Psoas muscle (tissue), 8 donors: ENCODE measurements at places on chromosomes 13 and 19.

DNA sequence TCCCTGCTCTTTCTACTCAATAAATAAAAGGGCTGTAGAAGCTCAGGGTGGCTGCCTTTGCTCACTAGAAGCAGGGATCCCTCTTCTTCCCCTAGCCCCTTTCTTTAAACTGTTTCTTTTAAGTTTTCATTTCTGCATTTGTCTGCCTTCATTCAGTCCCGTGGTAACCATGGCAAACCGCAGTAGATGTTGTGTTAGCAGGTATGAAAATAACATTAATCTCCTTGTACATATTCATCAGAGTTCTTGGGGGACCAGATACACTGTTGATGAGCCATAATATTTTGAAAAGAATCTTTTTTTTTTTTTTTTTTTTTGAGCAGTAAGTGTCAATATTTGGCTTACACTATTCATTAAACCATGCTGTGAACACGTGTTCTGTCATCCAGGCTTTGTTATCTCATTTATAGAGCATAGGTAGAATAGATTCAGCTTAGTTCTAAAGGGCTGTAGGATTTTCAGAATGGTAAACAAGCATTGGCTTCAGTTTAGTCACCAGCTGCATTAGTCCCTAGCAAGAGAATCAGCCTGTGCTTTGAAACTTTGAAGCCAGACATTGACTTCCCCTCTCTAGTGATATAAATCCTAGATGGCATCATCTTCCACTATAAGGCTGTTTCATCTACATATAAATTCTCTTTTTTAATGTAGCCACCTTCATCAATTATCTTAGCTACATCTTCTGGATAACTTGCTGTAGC is 59.4 kb upstream of the SPRY2 start:
- no peak for DNase-seq

GRCh38 chr13:99421758-99422585 is 79.3 kb upstream of the TM9SF2 start:
- no peak for DNase-seq

DNA sequence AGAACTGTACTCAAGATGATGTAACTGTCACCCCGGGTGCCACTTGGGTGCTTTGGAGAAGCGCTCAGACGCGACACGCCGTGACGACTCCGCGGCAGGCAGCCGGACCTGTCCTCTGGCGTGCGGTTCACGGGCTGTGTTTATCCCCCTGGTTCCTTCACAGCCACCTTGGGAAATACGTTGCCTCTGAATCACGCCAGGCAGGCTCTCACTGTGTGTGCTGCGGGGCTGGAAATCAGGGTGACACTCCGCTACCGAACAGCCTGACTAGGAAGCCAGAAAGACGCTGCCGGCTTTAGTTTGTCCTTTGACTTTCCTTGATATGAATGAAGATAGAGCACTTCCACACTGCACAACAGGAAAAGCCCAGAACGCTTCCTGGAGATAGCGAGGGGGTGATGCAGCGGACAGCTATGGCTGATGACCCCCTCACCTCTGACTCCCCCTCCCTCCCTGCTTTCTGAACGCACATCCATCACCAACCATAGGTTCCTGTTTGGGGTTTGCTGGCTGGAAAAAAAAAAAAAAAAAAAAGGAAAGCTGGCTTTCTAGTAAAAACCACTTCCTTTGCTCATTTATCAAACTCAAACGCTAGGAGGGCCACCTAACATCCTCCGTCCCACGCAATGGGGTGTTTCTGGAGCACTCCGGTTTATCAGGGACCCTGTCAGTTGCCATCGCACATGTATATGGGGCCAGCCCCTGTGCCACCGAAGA is 3.7 kb upstream of the GP6 start:
- DNase-seq: no peak

GRCh38 chr13:26168835-26169234 is 53.3 kb downstream of the RNF6 start:
- no peak for DNase-seq

- DNase-seq: no peak
Observed at GRCh38 chr19:35901854-35902661, at the start of gene HCST. HCST (plus strand) TSS chr19:35902529; CDS start chr19:35902594, 65 bp downstream.
